T-cell (primary cell): ENCODE measurements at places on chromosomes 5 and 9. TPM values are rescaled to one million over a fixed set of nuclear protein-coding genes. Genes with fewer than 3 reads are reported as not detected.

- no peak for DNase-seq
These were observed 180.6 kb downstream of the COMMD10 start for GRCh38 chr5:116265471-116265870.

GRCh38 chr5:140338336-140338735 is 8.1 kb downstream of the HBEGF start:
- no peak for DNase-seq

- DNase-seq = no peak
These were observed 164.4 kb downstream of the GIN1 start for GRCh38 chr5:102955488-102955887.

The NMRK1 gene
- 63.7 TPM for total RNA-seq

The PCDHA4 gene
- total RNA-seq = not detected

- no peak for DNase-seq
These were observed 2.6 kb upstream of the PPARGC1B start for GRCh38 chr5:149727336-149728035.

DNA sequence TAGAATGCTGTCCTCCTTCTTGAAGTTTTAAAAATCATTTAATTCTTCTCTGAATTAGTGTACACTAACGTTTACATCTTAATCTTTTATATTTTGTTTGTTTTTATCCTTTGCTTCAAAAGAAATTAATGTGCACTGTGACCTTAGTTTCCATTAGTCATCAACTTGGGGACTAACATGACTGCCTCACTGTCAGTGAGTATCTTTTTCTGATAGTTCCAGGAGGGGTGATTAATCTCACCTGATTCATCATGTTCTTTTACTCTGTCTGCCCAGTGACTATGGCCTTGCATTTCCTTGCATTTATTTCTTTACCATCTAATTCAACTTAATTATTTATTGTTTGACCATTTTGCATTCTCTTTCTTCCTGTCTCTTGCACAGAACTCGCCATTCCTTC is 33.4 kb upstream of the NR3C1 start:
- no peak for DNase-seq
